Activated CD4-positive, alpha-beta T cell treated with anti-CD3 and anti-CD28 coated beads for 4 hours (primary cell): ENCODE measurements at places on chromosomes 11 and 22.

- DNase-seq = no peak
Observed at GRCh38 chr11:78290293-78291176, 101.8 kb downstream of the USP35 start.

DNA sequence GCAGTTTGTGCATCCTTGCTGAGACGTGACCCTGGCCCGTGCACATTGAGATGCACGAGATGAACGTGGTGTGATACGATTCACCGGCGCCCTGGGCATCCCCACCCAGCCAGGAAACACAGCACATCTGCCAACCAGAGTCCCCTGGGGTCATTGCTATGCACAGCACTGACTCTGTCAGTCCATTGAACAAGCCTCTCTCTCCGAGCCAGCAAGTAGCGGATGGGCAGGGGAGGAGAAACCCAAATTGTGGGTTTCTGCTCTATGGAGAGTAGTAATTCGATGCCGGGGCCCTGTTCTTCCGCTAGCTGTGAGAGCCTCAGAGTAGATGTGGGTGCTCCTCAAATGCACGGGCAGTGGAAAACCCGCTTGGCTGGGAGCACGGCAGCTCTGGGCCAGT, 85.1 kb downstream of the ARHGAP8 start:
- DNase-seq = no peak

DNA sequence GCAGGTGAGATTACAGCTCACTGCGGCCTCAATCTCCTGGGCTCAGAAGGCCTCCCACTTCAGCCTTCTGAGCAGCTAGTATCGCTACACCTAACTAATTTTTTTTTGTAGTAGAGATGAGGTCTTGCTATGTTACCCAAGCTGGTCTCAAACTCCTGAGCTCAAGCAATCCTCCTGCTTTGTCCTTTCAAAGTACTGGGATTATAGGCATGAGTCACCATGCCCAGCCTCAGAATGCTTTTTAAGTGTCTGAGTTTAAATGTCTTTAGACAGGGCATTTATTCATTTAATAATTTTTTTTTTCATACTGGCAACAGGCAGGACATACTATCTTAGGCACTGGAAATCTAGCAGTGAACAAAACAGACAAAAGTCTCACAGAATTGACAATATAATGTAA, 27.7 kb downstream of the LRP4 start:
- no peak for DNase-seq

- DNase-seq = peak; percentile 38
Observed at GRCh38 chr11:112453601-112454577, 193.2 kb upstream of the PLET1 start.

GRCh38 chr22:19965771-19966709, 24.4 kb upstream of the TXNRD2 start:
- no peak for DNase-seq

- DNase-seq = no peak
Observed at GRCh38 chr11:70505331-70505731, 107.0 kb downstream of the CTTN start.

DNA sequence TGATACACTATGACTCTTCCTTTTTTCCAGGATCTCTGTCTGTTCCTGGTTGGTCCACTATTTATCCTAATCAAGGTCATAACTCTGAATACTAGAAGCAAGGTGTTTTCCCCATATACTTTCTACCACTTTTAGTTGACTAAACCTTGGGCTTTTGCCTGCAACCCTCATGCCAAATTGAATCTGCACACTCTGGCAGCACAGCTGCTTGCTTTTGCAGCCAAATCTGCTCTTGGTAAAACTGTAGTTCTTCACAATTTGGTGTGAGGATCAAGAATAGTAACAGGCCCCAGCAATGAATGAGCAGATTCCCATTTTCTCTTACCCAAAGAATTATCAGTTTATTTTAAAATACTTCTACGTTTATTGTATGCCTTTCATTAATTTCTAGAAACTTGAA, 586.5 kb upstream of the CNTN5 start:
- no peak for DNase-seq

DNA sequence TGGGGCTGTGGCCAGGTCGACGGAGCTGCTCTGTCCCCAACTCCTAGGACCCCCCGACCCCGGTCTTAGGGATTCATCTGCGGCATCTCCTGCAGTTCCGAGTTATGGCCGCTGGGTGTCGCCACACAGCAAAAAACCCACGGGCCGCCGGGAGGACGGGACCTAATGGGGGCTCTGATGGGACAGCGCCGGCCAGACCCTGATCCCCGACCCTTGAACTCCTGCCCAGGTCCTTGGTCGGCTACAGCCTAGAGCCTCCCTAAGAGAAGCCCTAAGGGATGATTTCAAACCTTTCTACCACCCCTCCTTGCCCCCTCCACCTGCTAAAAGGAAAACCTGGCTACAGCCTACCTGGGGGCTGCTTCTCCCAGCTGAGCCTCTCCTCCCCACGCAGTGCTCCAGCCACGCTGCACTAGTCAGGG, 30.8 kb upstream of the LRRC10B start:
- peak; percentile 45 for DNase-seq

DNA sequence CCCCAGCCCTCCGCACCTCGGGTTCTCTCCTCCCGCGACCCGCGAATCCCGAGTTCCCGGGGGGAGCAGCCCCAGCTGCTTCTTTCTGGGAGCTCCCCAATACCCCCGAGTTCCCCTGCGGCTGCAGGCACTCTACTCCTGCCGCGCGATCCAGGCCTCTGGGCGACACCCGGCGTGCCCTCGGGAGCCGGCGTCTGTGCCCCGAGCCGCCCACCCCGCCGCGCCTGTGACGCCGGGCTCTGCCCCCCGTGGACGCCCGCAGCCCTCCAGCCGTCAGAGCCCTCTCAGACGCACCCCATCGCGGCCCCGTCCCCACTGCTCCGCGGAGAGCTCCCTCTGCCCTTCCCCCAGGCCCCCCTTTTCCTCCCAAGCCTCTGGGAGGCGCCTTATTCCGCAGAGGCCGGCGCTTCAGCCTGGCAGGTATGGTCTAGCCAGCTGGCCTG, 422 bp downstream of the GLB1L2 start:
- peak; percentile 36 for DNase-seq

DNA sequence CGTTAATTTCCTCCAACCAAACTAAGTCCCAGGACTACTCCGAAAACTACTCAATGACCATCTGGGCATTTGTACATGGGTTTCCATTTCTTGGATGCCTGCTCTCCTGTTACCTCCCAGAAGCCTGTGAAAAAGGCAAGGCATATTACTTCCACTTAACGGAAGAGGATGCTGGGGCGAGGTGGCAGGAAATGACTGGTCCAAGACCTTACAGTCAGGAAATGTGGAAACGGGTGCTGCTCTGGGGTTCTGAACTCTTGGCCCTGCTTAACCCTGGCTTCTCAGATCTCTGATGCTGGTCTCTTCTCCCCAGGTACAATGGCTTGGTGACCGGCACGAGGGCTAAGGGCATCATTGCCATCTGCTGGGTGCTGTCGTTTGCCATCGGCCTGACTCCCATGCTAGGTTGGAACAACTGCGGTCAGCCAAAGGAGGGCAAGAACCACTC, 12.9 kb downstream of the ADORA2A start:
- no peak for DNase-seq

DNA sequence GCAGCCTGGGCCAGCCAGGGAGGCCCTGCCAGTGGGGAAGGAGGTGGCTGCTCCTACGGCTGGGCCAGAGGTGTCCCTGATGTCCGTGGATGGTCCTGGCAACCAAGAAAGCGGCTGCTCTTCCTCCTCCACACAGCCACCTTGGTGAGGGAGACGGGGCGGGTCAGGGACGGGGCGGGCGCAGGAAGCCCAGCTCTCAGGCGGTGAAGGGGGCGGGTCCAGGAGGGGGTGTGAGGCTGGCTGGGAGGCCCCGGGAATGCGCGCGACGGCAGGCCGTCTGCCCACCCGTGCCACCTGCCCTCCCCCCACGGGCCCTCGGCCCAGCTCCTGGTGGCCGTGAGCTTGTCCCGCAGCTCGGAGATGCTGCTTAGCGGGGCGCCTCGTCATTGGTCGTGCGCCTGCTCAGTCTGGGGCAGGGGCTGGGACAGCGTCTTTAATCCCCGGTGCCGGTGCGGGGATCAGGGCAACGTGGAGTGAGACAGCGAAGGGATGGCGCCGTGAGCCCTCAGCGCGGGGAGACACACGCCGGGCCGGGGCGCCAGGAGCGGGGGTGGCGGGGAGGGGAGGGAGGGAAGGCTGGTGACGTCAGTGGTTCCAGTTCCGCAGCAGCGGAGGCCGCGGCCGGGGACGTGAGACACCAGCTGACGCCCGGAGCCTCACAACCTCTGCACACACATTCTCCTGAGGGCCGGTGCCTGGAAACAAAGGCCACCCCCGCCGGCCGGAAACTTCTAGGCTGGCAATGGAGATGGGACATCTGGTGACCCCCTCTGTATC, 6.7 kb upstream of the BRSK2 start:
- peak; percentile 84 for DNase-seq

DNA sequence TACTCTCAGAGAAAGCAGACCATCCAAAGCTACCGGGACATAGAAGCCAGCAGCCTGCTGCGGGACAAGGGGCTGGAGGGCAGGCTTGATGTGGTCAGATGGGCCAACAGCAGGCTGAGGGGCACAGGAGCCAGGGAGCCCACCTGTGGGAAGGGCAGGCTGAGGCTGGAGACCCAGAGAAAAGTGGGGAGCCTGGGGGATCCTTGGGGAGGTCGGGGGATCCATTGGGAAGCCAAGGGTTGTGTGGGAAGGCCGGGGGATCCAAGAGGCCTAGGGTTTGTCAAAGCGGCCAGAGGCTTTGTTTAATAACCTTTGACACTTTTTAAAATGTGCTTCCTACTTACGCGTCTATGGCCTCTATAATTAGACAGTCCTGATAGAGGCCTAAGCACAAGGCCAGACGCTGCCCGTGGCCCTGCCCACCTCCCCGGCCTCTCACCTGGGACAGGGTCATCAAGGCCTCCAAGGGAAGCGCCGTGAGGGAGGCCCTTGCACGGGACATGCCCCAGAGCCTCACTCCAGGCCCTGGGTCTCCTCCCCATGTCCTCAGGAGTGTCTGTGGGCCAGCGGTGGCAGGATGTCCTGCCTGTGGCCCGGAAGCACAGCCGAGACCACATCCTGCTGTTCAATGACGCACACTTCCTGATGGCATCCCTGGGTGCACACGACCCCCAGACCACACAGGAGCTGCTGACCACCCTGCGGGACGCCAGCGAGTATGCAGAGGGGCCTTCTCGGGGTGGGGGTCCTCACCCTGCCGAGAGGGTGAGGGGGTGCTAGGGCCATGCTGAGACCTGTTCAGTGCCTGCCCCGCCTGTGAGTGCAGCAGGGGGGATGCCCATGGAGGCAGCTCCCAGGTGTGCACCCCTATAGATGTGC, 8.6 kb upstream of the GTSE1 start:
- no peak for DNase-seq

GRCh38 chr11:110147962-110148709, 54.9 kb downstream of the ZC3H12C start:
- DNase-seq = no peak

- no peak for DNase-seq
Observed at GRCh38 chr11:121688055-121688491, 235.3 kb upstream of the SORL1-AS1 start.
